ENCODE measurements at places on chromosomes 5 and 9. TPM values are rescaled to one million over a fixed set of nuclear protein-coding genes. Genes with fewer than 3 reads are reported as not detected.

PDE8B gene
- polyA plus RNA-seq, result not detected

CCDC192 gene
- not detected for polyA plus RNA-seq

PDCD1LG2 gene
- 19.4 TPM for polyA plus RNA-seq

OTP gene
- not detected for polyA plus RNA-seq

PCDHB7 gene
- polyA plus RNA-seq, result 1.7 TPM

SMC2 gene
- polyA plus RNA-seq, result 4.3 TPM

EIF4E1B gene
- polyA plus RNA-seq, result not detected

PLAC8L1 gene
- polyA plus RNA-seq, result 0.55 TPM

CYLC2 gene
- not detected for polyA plus RNA-seq

CMYA5 gene
- 0.21 TPM for polyA plus RNA-seq

C9orf85 gene
- 11.1 TPM for polyA plus RNA-seq

ANXA1 gene
- polyA plus RNA-seq, result 443 TPM
